ENCODE measurements at places on chromosomes 7 and 10.

DNA sequence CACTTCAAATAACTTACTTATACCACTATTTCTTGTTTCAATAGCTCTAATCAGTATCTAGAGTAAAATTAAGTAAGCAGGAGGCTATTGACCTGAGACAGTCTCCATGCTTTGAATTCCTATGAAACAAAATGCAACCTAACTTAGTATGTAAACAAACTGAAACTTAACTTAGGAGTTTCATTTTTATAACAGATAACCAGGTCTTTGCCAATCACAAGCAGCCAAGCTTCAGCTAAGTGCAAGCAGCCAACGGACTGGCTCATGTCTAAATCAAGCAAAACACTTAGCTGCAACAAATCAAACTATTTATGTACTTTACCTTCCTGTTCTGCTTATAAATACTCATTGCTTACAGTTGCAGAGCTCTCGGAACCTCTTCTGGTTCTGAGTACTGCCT, 4.4 kb upstream of the GSTK1 start:
- DNase-seq: no peak

DNA sequence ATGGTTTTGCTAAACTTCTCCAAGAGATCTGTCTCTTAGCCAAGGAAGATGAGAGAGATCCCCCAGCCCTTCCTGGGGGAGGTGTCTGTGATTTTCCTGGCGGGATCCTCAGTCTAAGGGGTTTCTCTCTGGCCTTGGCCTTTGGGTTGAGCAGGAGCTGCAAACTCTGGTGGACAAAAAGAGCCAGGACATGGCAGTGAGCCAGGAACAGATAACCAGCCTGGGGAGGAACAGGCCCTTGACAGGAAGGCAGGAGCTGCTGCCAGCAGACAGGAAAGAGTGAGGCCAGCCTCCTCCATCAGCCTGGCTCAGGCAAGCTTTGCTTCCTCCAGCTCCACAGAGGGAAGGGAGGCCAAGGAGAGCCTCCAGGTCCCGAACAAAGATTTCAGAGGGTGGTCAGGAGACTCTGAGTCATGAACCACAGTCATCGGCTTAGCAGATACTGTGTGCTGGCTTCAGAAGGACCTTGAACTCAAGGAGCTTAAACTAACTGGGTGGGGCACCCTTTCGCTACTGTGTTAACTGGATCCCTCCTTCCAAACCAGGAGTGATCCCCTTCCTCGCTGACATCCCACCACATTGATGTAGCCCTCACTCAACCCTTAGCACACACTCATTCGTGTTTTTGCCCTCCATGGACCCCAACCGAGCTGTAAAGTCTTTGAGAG, 34.7 kb downstream of the DDIT4 start:
- no peak for DNase-seq

GRCh38 chr10:31773749-31774298, 154.8 kb downstream of the ARHGAP12 start:
- DNase-seq: no peak

DNA sequence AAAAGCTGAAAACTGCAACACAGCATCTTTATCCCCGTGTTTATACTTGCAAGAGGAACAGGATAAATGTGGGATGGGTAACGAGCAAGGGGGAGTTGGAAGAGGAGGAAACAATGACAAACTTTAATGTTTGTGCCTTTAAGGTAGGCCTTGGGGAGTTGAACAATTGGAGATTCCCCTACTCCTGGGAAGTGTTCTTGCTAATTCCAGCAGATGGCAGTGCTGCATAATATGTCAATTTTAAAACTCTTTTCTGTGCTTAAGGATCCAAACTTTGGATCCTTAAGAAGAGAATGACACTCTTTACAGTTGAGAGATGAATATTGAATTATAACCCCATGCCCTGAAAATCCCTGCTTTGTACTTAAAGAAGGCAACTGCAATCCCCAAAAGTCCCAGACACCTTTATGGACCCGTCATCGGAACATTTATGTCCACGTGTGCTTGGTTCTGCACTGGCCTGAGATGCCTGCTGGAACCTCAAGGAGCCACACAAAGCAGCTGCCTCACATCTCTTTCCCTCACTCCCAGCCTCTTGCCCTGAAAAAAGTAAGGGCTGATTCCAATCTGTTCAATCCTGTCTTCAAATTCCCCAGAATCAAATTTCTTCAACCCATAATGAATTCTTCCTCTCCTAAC, 12.0 kb downstream of the IFIT5 start:
- DNase-seq: peak; percentile 25

- DNase-seq: no peak
Measured at GRCh38 chr10:71191019-71191418, 21.4 kb upstream of the UNC5B start.

DNA sequence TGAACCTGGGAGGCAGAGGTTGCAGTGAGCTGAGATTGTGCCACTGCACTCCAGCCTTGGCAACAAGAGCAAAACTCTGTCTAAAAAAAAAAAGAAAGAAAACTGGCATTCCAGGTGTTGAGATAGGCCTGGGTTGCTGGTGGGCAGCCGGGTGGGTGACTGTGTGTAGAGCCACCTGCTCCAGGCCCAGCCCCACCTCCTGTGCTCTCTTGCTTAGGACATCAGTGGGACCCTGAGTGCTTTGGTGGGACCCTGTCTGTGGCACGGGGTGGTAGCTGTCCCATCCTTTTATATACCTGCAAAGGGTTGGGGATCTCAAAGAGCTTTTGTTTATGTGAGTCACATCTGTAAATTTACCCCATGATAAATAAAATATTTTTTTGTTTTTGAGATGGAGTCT, 6.2 kb downstream of the PAOX start:
- DNase-seq: no peak

DNA sequence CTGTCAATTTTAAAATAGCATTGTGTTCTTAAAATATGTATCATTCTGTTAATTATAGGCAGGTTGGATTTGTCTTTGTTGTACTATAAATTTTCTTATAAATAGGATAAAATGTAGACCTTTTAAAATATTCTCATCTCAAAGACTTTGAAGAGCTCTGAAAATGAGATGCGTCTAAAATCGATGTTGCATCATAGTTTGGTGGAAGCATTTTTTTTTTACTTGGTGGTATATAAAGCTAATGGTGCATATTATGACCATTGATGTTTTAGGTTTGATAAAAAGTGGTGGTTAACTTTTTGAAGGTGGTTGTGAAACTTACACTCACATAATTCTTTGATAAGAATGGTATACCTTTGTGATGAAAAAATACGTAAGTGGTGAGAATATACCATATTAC, 69.1 kb downstream of the ZNRF2 start:
- no peak for DNase-seq

DNA sequence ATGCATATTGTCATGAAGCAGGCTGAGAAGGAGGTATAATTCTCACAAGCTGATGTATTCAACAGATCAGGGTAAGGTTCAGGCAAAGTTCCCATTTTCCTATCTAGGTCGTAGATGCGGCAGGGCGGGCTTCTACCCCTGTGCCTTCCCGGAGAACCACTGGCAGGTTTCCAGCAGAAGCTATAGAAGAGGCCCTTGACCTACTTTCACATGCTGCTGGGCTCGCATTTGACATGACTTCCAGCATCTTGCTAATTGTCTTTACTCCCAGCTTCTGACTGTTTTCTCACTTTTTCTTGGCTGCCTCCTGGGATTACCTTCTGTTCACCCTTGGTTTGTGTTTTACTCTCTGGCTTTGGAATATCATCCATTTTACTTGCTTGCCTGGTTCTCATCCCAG, 32.6 kb upstream of the ORC5 start:
- DNase-seq: no peak

GRCh38 chr10:72098836-72099599, 10.7 kb upstream of the SPOCK2 start:
- no peak for DNase-seq

DNA sequence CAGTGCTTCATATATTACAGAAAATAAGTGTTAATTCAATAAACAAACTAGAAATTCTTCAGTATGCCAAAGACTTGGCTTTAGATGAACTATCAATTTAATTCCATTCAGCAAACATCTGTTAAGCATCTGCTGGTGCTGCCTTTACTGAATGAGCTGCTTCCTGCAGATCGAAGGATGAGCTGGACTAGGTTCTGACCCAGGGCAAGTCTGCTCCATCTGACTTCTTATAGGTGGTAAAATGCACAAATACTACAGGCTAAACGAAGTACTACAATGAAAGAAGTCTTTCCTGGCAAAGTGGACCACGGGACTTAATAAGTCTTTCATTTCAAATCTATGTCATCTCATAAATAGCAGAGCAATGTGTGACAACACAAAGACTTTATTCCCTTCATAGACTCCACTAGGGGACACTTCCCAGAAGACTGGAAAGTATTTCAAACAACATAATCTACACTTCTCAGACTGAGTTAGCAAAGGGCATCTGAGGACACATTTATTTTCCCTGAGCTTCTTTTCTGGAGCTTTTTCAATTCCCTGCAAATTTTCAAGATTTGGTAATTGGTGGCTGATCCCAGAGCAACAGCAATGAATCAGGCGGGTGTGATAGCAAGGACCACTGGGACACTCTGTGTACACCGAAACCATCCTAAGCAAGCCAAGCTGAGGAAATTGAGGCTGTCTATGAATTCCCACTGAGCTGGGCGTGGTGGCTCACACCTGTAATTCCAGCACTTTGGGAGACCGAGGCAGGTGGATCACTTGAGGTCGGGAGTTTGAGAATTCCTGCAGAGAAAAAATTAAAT, 108.9 kb upstream of the FRMD4A start:
- peak; percentile 13 for DNase-seq

DNA sequence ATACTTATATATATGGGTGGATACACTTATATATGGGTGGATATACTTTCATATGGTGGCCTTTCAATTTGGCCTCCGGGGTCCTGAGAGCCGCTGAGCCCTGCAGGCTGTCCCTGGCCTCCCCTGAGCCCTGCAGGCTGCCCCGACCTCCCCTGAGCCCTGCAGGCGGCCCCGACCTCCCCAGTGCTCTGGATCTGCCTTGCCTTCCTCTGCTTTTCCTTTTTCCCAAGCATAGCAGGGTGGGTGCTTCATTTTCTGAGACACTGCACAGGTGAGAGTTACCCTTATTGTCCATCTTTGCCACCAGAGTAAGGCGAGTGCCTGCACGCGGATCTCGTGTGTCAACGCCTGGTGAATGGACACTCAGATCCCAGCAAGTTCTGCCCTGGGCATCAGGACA, 106.6 kb downstream of the VIPR2 start:
- DNase-seq: no peak

DNA sequence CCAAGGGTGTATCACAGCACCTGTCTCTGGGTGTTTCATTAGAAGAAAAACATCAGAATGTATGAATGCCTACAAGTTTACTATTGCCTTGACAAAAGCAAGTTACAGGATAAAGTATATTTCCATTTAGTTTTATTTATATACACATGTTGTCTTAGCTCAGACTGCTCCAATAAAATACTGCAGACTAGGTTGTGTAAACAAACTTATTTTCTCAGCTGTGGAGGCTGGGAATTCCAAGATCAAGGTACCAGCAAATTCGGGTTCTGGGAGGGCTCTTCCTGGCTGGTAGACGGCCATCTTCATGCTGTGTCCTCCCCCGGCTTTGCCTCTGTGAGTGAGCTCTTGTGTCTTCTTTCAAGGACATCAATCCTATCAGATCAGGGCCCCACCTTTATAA, 77.1 kb upstream of the UNC5B start:
- DNase-seq: no peak

DNA sequence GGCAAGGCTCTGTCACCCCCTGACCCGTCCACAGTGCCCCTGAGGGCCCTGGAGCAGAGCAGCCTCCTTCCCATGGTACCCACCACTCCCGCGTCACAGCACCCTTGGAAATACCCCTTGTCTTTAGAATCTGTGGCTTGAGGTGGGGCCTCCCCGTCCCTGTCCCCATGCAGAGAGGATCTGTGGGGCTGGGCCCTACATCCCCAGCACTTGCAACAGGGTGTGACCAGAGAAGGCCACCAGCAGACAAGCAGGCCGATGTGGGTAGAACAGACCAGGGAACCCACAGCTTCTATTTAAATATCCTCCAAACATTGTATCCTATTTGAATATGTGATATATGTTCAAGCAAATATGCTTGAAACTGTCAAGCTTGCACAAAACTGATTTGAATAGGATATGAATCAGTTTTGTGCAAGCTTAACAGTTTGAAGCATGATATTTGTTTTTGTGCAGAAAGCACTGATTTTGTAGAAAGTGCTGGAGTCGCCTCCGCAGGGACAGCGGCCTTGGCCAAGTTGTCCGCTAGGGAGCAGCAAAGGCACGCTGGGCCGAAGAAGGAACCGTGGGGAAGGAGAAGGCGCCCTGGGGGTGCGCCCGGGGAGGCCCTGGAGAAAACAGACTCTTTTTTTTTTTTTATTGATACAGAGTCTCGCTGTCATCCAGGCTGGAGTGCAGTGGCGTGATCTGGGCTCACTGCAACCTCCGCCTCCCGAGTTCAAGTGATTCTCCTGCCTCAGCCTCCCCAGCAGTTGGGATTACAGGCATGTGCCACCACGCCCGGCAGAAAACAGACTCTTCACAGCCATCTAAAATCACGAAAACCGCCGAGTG, 2.2 kb downstream of the CFAP46 start:
- no peak for DNase-seq

GRCh38 chr10:27525819-27526218, 21.7 kb downstream of the RAB18 start:
- DNase-seq: no peak

- no peak for DNase-seq
Measured at GRCh38 chr10:77604941-77605351, 32.7 kb downstream of the KCNMA1 start.

- no peak for DNase-seq
Measured at GRCh38 chr10:54903745-54904144, 102.7 kb upstream of the PCDH15 start.

- no peak for DNase-seq
Measured at GRCh38 chr7:28890137-28890536, 68.0 kb downstream of the TRIL start.

- DNase-seq: no peak
Measured at GRCh38 chr10:13698217-13698616, 111.5 kb downstream of the PRPF18 start.

GRCh38 chr10:17494626-17495260, 40.3 kb upstream of the ST8SIA6 start:
- DNase-seq: no peak

GRCh38 chr7:44978511-44979366, at the start of gene MYO1G:
TSS of gene MYO1G (minus strand) at chr7:44979015. CDS start at chr7:44978961, 54 bp downstream.
- no peak for DNase-seq

DNA sequence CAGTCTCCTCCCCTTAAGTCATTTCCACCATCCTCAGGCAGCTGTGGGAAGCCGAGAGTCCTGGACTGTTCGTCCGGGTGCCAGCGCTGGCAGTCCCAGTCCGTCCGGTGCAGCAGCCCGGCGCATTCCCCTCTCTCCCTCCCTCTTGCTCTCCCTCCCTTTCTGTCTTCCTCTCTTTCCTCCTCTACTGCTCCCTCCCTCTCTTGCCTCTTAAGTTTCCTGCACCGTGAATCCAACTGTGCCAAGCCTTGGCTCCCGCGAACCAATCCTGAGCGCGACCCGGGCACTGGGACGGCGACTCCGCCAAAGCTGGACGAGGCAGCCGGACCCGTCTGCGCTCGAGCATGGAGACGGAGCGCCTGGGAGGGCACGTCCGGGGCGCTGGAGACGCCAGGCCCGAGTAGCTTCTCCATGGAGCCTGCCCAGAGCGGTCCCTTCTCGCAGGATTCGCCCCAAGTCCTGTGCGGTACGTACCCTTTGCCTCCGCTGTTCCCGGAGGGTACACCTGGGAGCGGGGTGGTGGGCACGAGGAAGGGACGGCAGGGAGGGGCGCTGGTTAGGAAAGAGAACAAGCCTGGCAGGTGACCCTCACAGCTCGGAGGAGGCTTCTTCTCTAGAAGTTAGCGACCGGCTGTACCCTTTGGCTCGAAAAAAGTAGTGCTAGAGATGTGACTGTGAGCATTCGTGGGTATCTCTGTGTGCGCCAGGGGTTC, 1.0 kb downstream of the NXPH1 start:
- no peak for DNase-seq
